ENCODE measurements at places on chromosomes 4 and X.

DNA sequence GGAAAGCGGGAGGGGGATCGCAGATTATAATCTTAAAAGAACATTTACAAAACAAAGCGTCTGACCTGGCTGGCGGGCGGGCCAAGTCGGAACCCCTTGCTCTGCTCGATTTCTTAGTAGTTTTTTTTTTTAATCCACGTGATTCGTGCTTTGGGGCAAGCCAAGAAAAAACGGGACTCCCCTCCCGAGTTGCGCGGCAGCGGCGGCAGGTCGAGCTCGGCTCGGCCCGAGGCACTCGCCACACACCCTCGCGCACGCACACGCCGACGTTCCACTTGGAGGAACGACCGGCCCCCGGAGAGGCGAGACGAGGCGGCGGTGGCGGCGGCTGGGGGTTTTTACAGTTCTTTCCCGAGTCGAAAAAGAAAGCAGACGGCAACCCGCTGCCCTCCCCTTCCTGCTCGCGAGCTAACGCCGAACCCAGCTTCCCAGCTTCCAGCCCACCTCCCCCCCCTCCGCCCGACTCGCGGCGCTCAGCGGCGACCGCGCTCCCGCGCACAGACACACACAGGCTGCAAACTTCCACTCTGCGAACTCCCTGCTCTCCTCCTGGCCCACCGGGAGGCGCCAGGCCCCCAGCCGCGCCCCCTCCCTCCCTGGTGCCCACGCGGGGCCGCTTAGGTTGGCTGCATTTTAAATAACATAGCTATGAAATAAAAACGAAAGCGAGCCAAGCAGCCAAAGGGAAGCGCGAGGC, 1.2 kb downstream of the BCOR start:
- DNase-seq, result no peak

DNA sequence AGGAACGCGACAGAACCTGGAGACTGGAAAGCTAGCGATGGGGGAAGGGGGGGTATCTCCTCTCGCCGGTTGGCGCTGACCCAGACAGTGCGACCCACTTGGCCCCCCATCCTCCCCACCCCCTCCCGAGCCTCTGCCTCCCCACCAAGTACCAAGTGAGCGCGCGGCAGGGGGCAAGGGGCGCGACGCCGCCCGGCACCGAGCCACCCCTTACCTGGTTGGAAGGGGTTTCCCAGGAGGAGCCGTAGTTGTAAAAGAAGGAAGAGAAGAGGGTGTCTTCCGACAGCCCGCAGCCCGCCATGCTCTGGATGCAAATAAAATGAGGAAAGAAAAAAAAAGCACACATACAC, 112.2 kb downstream of the DHX15 start:
- no peak for DNase-seq

- DNase-seq, result no peak
These were observed 1.1 kb upstream of the FMR1 start for GRCh38 chrX:147910607-147911006.

DNA sequence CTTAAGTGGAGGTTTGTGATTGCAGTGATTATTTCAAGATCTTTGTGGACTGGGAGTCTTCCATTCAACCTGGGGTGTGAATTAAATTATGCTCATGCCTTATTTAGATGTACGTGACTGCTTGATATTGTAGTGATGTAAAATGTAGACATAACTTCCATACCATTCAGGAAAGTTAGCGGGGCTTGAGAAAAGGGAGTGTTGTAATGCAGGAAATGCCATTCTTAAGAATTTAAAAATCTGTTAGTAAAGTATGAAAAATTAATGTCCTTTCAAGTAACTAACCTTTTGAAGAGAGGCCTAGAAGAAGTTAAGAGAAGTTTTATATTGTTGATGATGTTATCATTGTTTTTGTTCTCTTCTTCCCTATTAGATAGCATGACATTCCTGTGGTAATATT, 318.2 kb downstream of the CCSER1 start:
- no peak for DNase-seq
